ENCODE measurements at places on chromosomes 5 and 9.

- DNase-seq: no peak
Observed at GRCh38 chr5:104297076-104297475, 734.5 kb upstream of the NUDT12 start.

DNA sequence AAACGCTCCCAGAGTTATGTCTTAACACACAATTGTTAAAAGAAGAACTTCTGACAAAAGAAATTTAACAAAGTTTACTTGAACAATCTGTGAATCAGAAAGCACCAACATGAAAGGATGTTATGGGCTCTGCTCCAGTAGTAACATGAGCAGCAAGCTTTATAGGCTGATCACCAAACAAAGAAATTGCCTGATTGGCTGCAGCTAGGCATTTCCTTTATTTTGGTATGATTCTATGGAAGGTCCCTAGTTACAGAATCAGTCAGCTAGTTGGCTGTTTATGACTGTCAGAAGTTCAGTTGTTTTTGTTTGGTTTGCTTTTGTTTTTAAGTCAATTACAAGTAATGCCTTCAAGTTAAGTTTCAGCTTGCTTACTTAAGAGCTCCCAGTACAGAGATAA lies 102.4 kb upstream of the SMC2 start:
- DNase-seq: no peak

DNA sequence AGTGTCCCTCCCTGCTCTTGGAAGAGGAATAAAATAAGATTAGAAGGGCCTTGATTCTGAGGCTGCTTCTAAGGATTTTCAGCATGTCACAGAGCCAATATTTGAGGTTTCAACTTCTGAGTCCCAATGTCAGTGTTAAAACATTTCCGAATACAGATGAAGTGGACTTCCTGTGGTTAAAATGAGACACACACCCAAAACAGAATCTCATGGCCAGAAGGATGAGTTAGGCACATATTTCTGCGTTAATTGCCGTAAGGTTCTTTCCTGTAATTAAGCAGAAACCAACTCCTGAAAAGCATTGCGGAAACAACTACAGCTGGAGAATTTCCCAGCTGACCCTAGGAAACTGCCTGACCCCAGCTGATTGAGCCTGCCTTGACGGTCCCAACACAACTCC lies 10.4 kb upstream of the ZNF354B start:
- no peak for DNase-seq

DNA sequence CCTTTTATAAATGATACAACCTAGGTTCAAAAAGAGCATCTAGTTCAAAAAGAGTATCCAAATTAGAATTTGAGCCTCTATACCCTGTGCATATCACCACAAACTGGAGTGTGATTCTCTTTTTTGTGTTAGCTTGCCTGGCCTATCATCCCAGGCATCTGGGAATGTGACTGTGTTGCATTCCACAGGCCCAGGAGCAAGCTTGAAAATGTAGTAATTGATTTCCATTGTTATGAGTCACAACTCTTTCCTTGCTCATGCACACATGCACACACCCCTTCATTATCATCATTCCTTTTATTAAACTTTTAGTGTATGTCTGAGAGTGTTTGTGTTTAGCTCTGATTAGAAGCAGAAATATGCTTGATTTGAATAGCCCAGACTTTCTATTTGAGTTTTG lies 75.2 kb downstream of the FCHO2 start:
- DNase-seq: no peak

- peak; percentile 78 for DNase-seq
Observed at GRCh38 chr5:140400730-140401361, 787 bp upstream of the ANKHD1 start.

- DNase-seq: no peak
Observed at GRCh38 chr9:14383294-14383693, 69.4 kb upstream of the NFIB start.

DNA sequence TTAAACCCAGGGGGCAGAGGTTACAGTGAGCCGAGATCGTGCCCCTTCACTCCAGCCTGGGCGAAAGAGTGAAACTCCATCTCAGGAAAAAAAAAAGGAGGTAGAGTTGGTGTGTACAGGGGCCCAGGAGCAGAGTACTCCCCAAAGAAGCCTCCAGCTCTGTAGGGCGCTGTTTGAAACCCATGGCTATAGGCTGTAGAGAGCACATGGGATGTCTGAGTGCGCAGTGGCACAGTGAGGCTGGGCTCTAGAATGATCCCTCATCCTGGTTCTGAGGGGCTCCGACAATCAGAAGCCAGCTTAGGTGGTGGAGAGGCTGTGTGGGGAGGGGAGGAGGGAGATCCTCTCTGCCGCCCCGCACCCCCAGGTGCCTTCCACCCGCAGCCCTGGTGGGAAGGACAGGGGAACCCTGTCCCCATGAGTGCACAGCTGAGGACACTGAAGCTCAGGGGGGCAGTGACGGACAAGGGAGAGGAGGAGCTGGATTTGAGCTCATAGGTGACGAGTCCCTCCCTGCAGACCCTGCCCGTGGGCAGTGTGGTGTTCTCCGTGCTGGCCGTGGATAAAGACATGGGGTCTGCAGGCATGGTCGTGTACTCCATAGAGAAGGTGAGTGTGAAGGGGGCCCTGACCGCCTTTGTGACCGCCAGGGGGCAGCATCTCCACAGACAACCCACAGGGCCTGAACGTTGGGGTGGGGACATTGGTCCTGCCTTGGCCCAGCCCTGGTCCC lies 24.6 kb downstream of the CDHR2 start:
- DNase-seq: peak; percentile 65

- DNase-seq: no peak
Observed at GRCh38 chr5:125700380-125700861, 722.8 kb upstream of the GRAMD2B start.

GRCh38 chr9:19085295-19085694 lies 17.4 kb downstream of the HAUS6 start:
- no peak for DNase-seq

GRCh38 chr5:120465436-120465961 lies 1.4 kb downstream of the PRR16 start:
- DNase-seq: no peak

GRCh38 chr9:35791297-35791921 lies at the start of gene NPR2:
Gene NPR2, plus strand, starts transcription at chr9:35791591. Its CDS starts 818 bp downstream, at chr9:35792409.
- DNase-seq: no peak

- DNase-seq: no peak
Observed at GRCh38 chr5:54868511-54869483, 116.6 kb downstream of the ESM1 start.

DNA sequence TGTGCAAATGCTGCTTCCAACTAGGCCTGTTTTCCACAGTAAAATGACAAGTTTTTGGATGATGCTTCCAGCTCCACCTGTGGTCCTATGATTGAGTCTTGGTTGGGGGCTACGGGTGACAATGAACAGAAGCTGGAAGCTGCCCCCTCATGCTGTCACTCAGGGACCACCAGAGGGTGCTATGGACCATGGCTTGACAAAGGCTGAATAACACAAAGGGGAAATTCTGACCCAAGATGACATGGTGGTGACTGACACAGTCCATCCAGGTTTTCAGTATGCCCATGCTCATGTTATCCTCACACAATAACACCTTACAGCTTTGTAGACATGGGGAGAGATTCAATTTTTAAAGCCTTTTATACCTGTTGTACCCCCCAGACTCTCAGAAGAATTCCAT lies 23.9 kb upstream of the SAP30L start:
- DNase-seq: no peak
